NCI-H1930 (cell line): ENCODE measurements at places on chromosomes 6 and 20.

DNA sequence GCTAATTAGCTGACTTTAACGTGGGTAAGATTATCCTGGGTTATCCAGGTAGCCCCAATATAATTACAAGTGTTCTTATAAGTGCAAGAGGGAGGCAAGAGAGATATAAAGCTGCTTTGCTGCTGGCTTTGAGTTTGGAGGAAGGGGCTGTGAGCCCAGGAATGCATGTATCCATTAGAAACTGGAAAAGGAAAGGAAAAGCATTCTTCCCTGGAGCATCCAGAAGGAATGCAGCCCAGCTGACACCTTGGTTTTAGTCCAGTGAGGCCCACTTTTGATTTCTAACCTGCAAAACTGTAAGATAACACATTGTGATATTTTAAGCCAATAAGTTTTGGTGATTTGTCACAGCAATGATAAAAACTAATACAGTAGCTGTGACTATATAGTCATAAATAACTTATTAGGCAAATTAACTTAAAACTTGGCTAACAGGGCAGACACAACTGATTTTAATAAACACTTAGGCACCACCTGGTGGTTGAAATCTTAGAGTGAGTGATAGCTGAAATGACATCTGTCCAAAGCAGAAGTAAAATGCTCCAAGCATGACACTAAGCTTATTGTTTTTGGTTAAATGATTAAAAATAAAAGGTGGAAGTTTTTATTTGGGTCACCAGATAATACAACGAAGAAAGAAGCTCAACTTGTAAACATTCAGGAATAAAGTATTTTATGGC is 35.6 kb downstream of the ADGRF4 start:
- peak; percentile 4 for DNase-seq

DNA sequence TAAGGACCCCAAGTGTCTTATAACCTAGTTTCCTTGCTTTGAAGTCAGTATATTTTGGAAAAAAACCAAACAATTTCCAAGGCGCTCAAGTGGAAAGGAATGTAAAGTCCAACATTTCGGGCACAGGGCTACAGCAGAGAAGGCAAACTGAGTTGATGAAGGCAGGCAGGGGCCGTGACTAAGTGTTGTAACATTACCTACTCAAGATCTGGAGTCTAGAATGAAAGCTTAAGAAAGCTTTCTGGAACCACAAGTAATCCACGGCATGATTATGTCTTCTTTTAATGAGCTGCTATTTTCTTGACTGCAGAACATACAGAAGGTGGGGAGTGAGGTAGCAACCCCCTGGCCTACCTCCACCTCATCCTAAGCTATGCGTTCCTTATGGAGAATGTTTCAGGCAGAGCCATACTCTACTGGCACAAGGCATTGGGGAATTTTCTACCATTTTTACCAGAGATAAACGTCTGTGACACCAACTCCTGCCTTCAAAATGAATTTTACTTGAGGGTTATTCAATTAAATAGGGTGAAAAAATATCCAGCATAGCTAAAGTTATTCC is 4.3 kb downstream of the PPP1R10 start:
- no peak for DNase-seq

DNA sequence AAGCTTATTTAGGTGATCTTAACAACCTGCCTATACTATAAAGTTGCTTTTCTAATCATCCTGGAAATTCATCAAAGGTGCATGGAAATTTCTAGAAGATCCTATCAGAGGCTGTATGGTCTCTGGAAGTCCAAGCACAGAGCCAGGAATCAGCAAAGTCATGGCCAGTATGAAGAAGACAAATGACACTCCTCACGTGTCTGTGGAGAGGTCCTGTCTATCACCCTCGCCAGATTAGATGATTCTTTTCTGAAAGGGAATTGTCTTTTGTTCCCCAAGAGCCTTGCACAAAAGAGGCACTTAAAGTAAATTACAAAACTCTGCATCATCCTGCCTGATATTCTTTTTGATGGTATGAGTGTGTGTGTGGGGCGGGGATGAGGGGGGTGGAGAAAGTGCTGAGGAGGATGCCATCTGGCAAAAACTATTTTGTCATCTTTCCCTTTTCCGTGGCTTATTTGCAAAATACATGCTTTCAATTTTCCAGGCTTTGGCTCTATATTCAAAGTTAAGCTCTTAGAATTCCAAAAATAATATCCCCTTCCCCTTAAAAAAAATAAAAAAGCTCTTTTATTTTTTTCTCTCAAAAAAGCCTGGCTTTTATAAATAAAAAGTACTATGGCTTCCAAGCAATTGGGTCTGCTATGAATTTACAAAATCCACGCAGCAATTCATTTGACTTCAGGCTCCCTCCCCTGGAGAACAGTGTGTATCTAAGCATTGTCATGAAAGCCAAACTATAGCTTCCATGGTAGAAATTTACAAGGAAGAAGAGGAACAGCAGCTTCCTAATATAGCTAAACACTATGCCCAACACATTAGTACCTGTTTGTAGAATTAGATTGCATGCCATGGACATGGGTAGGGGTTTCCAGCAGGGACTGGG is 185.2 kb upstream of the ARG1 start:
- DNase-seq = no peak

DNA sequence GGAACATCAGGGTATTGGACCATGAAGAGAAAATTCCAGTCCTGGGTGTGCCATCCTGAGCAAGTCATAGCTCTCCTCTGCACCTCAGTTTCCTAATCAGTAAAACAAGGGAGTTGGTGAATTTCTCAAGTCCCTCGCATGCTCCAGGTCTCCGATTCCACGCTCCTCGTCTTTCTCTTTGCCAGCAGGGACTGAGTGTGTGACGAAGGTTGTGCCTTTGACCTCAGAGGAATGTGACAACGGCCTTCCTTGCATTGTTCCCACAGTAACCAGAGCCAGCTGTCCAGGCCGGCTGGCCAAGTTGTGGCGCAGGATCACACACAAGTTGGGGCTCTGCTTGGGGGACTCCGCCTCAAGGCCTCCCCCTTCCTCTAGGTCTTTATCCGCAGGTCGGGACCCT is 217.3 kb downstream of the ATXN1 start:
- DNase-seq = no peak

DNA sequence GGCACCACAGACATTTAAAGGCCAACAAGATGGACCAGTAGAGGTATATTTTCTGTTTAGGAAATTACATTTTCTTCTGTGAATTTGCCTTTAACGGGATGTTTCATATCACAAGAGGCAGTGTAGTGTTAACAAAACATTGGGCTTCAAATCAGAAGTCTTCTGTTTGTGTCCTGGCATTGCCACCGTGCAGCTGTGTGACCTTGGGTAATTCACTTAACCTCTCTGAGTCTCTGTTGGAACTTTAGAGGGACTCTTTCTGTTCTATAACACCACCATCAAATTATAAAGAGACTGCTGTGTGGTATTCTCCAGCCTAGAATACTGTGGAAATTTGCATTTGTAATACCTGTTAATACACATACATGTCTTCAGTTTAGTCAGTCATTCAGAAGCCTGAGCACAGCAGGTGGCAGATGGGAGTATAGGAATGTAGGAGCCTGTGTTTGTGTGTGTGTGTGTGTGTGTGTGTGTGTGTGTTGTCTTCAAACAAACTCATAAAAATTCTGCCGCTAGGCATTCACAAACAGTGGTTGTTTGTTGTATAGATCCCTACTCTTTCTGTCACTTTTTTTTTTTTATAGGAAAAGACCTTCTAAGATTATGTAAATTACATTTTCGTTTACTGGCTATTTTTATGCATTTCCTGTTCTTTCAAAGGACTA is 22.6 kb downstream of the UST start:
- DNase-seq = no peak

DNA sequence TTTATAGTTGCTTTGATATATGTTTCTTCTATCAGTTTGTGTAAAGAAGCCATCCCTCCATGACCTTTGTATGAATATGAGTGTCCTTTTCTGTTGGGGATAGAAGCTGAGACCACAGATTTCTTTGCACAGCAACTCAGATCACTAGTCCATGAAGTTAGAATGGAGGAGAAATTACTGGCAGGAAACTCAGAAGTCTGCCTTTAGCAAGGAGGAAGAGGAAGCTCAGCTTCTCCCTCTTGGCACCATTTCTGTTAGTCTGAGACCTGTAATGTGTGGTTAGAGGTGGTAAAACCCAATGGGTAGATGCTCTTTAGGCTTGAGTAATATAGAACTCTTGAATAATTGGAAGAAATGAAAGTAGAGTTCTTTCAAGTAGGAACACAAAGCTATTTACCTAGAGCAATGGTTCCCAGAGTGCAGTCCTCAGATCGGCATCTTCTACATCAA is 995.3 kb upstream of the FLRT3 start:
- DNase-seq = no peak

GRCh38 chr6:131062241-131063027 is 611 bp downstream of the EPB41L2 start:
- DNase-seq = no peak

- no peak for DNase-seq
Measured at GRCh38 chr6:144776031-144776819, 491.1 kb downstream of the UTRN start.

DNA sequence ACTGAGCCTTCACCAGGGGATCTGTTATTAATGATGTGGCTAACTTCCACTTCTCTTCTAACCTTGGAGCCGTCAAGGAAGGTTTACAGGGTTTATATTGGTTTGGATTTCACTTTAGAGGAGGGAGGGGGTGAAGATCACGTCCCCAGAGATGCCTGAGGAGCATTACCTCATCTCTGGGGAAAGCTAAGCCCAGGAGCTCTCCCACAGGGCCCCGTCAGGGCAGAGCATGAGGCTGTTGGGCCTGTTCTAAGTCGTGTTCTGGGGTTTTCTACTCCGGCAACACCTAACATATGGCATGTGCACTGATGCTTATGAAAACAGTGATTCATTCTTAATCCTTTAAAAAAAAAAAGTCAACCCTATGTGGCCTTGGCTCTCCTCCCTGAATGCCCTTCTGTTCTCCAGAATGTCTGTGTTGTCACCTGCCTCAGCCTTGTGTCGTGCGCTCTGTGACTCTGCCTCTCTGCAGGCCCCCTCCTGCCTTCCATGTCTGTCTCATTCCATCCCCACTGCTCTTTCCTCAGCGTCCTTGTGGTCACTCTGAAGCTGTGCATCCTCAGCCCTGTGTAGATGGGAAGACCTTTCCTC is 97.4 kb upstream of the JARID2 start:
- DNase-seq = no peak

GRCh38 chr6:169271158-169271876 is 17.7 kb upstream of the THBS2 start:
- DNase-seq = no peak

- DNase-seq = no peak
Measured at GRCh38 chr6:23952245-23952644, 173.8 kb upstream of the NRSN1 start.

- DNase-seq = no peak
Measured at GRCh38 chr6:114008331-114008730, 37.4 kb upstream of the HDAC2 start.

- DNase-seq = no peak
Measured at GRCh38 chr20:43744966-43745730, 18.3 kb upstream of the GTSF1L start.

- no peak for DNase-seq
Measured at GRCh38 chr6:148996815-148997214, 250.0 kb downstream of the UST start.

DNA sequence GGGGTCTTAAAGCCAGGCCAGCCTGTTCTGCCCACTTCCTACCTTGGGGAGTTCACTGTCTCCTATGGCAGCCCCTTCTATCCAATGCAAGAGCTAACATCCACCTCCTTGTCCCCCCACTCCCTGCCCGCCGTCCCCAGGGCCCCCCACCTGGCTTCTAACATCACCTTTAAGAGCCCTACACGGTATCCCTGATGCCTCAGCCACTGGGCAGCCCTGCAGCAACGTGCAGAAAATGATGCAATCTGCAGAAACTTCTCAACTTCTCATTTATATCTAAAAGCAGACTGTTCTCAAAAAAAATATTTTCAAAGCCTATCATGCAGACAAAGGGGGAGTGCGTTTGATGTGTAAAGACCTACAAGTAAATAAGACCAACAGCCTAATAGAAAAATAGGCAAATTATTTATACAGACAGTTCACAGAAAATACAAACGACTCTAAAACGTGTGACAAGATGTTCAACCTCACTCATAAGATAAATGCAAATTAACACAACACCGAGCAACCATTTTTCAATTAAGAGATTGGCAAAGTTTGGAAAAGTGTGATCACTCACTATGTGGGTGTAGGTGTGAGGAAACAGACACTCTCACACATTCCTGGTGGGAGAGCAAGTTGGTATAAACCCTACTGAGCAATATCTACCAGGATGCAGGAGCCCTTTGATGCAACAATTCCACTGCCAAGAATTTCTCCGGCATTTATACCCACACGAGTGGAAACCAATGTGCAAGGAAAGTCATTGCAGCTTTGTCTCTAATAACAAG is 15.1 kb upstream of the HCK start:
- peak; percentile 52 for DNase-seq

DNA sequence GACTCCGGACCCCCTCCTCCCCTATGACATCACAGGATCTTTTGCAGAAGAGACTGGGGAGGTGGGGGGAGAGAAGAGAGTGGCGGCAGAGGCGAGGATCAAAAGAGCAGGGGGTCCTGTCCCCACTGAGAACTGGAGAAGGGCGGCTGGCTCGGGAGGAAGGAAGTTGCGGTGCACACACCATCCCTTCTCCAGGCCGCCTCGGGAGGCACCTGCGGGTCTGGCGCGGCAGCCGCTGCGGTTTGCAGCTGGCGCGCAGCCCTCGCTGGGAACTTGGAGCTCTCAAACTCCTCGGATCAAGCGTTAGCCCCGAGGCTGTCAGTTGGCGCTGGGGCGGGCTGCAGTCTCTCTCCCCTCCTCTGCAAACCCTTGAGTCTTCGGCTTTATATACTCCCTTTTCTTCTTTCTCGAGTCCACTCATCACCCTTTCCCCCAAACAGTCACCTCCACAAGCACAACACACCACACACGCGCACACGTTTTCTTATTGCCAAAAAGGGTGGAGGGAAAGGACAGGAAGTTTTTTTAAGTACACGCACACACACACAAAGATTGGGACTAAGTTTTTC is 180.7 kb downstream of the TBXT start:
- no peak for DNase-seq

GRCh38 chr6:82066991-82067411 is 180.5 kb downstream of the IBTK start:
- DNase-seq = no peak

- peak; percentile 36 for DNase-seq
Measured at GRCh38 chr6:27237089-27237803, 10.3 kb upstream of the PRSS16 start.

GRCh38 chr6:147990159-147990558 is 352.5 kb upstream of the SASH1 start:
- no peak for DNase-seq

DNA sequence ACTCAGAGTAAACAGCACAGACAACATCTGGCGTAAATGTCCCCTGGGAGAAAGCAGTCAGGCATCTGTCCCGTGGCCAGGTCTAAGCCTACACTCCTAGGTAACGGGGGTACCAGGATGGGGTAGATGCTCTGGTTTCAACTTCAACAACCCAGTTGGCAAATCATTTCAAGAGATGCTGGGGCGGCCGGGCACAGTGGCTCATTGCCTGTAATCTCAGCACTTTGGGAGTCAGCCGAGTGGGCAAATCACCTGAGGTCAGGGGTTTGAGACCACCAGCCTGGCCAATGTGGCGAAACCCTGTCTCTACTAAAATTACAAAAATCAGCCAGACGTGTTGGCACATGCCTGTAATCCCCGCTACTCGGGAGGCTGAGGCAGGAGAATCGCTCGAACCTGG is 12.3 kb downstream of the PREX1 start:
- DNase-seq = no peak

- no peak for DNase-seq
Measured at GRCh38 chr6:90403489-90404381, 107.1 kb upstream of the BACH2 start.

- no peak for DNase-seq
Measured at GRCh38 chr6:107741191-107741680, 82.9 kb downstream of the SCML4 start.

- no peak for DNase-seq
Measured at GRCh38 chr20:3803289-3803688, 7.2 kb downstream of the CDC25B start.

- no peak for DNase-seq
Measured at GRCh38 chr6:108751282-108751681, 96.9 kb upstream of the ARMC2 start.
